ENCODE measurements at places on chromosomes 2 and 18.

- DNase-seq: no peak
These were observed 542 bp upstream of the RNF103 start for GRCh38 chr2:86624267-86624547.

GRCh38 chr2:170313992-170314348, 136.0 kb downstream of the MYO3B start:
- no peak for DNase-seq

- no peak for DNase-seq
These were observed 104.3 kb downstream of the MYO5B start for GRCh38 chr18:50090370-50091312.

- no peak for DNase-seq
These were observed 53.8 kb downstream of the TMEM200C start for GRCh38 chr18:5841518-5841917.

DNA sequence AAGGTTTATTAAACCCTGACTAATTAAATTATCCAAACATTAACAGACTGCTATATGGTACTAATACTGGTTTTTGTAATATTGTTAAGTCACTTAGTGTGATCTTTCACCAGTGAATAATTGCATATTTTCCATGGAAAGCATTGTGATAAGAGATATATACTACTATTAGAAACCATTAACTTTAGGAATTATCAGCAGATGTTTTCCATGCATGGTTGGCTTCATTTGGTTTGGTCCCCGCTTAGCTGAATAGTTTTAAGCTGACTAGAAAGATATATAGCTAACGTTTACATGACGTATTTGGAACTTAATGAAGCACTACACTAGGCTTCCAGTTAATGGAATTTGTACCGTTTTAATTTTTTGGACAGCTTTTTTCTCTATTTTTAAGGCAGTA, 37.9 kb downstream of the LCLAT1 start:
- no peak for DNase-seq

GRCh38 chr18:12053289-12053688, 40.4 kb upstream of the ANKRD62 start:
- DNase-seq: no peak

DNA sequence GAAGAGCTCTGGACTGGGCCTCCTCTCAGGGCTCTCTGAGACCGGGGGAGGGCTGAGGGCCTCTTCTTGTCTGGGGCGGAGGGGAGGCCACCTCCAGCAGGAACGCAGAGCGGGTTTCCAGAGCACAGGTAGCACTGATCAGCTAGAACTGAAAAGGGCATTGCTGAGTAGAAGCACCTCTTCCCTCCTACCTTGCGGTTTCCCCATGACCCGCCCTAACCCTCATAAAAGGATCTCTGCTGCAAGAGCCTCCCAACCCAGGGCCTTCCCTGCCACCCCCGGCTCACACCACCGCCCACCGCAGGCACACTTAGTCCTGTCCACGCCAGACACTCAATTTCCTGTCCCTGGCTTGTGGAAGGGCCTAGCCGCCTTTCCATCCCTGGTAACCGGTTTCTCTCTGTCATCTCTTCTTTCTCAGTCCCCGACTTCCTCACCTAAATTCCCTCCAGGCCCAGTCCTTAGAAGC, 966 bp downstream of the ADCY3 start:
- peak; percentile 10 for DNase-seq

GRCh38 chr18:59681521-59682004, 15.7 kb downstream of the CCBE1 start:
- DNase-seq: no peak

- DNase-seq: no peak
These were observed 115.0 kb downstream of the STK39 start for GRCh38 chr2:168132389-168132788.

DNA sequence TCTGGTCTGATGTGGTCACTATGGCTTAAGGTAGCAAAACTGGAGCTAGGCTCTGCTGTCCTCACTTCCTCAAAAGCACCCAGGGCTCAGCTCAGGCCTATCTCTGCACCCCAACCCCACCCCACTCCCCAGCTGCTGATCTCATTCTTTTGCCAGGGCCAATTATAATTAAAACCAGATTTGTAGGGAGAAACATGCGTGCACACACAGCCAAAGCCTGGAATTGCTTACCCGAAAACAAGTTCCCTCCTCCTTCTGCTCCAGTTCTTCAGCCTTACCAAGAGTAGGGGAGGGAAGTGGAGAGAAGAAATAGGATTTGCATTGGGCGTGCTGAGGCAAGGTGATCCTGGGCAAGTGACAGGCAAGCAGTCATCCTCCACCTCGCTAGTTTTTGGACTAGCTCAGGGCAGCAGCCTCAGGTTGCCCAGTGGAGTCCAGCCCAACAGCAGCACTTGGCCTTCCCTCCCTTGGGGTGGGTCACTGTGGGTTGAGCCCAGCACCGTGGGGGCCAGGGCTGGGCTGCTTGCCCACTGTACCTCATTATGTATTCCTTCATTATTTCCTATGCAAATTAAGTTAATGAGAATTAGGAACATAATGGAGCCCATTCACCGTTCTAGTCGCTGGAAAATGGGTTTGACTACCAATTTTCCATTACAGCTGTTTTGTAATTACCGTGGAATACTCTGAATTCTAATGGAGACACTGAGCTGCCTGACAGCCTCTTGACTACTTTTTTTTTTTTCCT, 199.1 kb upstream of the CELF4 start:
- no peak for DNase-seq

GRCh38 chr2:70472221-70472890, 81.3 kb downstream of the TGFA start:
- DNase-seq: no peak

- no peak for DNase-seq
These were observed 470.7 kb downstream of the LPIN1 start for GRCh38 chr2:12217175-12217574.

GRCh38 chr2:130808482-130809268, 28.0 kb upstream of the ARHGEF4 start:
- no peak for DNase-seq

DNA sequence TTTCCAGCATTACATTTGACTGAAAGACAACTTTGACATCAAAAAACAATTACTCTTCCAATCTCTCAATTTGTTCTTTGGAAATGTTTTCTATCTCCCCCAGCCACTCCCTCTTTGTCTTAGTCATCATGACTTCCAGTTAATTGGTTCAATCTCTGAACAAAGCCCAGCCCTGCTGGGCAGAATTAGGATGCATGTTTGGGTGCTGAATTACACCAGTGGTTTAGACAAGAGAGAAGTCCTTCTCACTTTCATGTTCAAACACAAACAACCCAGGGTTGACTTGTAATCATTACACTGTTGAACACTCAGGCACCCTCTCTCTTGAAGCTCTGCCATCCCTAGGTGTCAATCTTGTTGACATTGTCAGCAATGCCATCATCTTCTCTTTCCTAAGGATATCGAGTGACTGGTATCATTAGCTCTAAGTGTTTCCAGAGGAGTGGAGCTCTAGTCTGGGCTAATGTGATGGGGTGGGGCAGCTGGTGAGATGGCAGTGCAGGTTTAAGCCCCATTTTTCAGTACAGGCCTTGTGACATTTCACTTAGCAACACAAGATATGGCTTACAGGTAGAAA, 90.8 kb upstream of the MEIS1 start:
- DNase-seq: no peak

DNA sequence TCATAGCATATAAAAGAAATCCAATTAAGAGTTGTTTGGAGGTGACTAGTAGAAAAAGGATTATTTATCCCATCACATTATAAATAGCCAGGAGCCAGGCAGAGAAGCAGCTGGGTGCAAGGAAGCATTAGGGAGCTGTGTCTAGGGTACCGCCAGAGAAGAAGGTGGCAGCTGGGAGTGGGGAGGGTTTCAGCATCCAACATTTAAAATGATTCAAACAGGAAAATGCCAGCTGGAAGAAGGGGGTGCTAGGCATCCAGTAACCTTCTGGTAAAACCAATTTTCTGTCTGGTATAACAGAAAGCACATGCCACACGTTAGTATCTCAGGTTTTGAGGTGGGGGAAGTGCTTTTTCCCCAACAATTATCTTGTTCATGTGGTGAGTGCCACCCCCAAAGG, 452.4 kb downstream of the ZEB2 start:
- no peak for DNase-seq

- no peak for DNase-seq
These were observed 114.7 kb upstream of the TNP1 start for GRCh38 chr2:216974321-216975302.

DNA sequence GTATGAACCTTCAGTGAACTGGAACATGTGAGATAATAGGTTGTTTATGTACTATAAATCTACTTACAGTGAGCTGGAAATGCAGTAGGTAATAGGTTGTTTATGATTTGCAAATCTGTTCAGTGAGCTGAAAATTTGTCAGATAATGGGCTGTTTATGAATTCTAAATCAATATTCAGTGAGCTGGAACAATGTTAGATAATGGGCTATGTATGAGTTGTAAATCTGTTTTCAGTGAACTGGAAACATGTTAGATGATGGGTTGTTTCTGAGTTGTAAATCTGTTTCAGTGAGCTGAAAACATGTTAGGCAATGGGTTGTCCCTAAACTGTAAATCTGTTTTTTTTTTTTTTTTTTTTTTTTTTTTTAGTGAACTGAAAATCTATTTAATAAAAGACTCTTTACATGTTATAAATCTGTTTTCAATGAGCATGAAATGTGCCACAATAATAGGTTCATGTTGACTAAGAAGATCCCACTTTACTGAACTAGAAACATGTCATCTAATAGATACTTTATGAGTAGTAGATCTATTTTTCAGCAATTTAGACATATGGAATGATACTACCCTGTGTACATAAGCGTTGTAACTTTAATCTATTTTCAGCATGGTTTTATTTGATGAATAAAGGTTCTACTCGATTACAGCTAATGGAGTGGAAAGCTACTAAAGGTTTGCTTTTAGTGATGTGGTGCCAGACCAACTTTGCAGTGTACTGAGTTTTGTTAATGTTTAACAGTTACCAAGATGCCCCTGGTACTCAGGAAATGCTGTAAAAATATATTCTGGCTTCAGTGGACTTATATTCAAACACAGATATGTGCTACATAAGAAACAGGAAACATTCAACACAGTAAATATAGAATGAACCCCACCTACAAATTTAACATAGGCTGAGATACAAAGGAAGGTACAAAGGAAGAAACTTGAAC, 1471.8 kb downstream of the LRP1B start:
- no peak for DNase-seq

DNA sequence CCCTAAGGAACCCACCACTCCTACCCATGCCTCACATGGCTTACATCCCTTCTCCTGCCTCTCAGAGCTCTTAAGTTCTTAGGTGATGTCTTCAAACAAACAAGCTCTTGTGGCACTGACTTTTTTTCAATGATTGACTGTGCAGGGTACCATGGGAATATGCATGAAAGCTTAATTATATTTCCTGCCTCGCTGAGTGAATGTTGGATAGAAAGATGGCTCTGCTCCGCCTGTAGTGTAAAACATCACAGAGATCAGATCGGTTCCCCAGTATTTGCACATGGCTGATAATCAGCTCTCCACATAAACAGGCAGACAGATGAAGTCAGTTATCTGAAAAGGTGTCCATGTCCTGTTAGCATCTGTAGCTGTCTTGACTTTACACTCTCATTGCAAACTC, 820.8 kb downstream of the TDRD15 start:
- no peak for DNase-seq

DNA sequence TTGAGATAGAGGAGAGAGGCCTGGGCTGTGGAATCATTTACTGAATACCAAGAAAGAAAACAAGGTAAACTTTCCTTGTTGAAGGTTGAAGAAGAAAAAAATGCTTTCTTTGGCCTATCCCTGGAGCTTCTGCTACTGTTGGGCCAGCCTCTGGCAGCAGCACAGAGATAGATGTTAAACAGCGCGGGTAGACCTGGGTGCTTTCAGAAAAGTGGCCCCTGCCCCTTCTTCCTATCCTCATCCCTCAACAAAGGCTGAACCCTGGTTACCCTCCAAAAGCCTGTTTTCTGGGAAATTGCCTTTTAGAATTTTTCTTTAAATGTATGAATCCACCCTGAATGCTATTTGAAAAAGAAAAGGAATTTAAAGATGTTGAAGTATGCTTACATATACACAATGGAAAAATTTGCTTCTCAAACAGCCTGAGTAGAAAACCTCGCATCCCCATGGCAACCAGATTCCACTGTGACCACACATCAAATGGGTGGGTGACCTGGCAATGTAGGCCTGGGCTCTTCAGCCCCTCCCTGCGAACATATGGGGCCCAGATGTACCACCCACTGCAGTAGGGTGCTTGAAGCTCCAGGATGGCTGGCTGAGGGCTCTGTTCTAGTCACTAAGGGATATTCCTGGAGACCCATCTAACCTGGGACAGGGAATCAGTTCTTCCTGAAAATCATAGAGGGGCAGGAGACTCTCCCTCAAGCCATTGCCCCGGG, 23.4 kb upstream of the CHRNA1 start:
- DNase-seq: no peak

GRCh38 chr2:196166876-196167275, 4.5 kb downstream of the STK17B start:
- DNase-seq: no peak

DNA sequence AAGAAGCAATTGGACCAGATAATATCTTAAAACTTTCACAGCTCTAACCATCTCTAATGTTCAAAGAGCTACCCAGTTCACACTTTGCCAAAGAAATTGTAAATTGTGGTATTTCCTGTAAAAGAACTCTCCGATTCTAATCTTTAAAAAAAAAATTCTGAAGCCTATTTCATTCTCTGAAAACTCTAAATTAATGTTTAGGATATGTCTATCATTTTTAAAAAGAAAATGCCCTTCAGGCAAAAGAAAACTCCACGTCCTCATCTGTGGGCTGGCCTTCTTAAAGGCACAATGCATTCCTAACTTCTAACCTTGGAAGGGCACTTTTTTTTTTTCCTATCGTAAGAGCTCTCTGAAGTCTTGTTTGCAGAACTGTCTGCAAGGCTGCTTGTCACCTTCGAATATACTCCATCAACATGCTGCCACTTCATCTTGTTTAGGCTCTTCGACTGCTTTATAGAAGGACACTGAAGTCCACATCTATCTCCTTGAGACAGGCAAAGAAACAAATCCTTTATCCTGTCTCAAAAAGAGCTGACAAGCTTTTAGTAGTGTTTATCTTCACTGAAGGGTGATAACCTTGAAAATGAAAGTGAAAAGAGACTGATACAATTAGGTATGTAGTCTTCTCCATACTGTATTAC, 124.3 kb upstream of the SLC39A10 start:
- DNase-seq: no peak

- no peak for DNase-seq
These were observed 18.9 kb upstream of the ACAA2 start for GRCh38 chr18:49832221-49832647.

DNA sequence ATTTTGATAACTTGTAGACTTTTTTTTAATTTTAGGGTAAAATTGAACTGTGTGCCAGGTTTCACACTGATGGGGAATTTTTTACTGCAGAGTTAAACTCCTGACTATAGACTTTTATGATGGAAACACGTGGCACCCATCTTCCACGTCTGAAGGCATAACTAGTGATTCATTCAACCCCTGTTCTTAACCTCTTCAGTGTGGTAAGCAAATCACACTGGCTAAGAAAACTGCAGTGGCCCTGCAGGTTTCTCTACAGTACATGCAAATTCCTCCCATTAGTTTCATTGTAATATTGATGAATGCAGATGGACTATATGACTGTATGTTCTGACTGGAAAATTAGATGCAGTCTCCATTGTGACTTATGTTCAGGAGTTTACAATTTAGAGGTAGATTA, 47.2 kb downstream of the SMAD4 start:
- no peak for DNase-seq
